ENCODE measurements at places on chromosomes 2 and 18.

- DNase-seq, result no peak
These were observed 71.3 kb downstream of the C1D start for GRCh38 chr2:67991456-67991855.

- peak; percentile 62 for DNase-seq
These were observed 29.9 kb upstream of the NT5DC4 start for GRCh38 chr2:112690853-112691401.

GRCh38 chr2:68742626-68743415 is 8.2 kb downstream of the ARHGAP25 start:
- no peak for DNase-seq

GRCh38 chr2:8260213-8260612 is 421.6 kb upstream of the ID2 start:
- DNase-seq, result no peak

DNA sequence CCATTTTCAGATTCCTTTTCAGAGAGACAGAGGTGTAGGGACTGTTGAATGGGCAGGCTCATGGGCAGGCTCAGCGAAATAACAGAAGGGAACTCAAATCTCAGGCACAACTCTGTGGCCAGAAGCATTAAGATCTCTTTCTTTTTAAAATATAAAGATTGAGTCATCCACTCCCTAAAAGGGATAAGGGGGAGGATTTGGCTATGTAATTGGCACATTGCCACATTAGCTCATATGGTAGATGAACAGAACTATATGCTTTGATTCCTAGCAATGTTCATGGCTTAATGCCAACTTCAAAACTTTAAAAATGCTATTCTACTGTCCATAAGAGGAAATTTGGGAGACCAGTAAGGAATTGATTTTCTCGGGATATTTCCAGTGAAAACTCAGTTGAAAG is 53.8 kb upstream of the SLC5A7 start:
- no peak for DNase-seq

- DNase-seq, result no peak
These were observed 887.9 kb upstream of the KLHL29 start for GRCh38 chr2:22497064-22497463.

- no peak for DNase-seq
These were observed 1.1 kb downstream of the LDLRAD4 start for GRCh38 chr18:13219593-13220159.

DNA sequence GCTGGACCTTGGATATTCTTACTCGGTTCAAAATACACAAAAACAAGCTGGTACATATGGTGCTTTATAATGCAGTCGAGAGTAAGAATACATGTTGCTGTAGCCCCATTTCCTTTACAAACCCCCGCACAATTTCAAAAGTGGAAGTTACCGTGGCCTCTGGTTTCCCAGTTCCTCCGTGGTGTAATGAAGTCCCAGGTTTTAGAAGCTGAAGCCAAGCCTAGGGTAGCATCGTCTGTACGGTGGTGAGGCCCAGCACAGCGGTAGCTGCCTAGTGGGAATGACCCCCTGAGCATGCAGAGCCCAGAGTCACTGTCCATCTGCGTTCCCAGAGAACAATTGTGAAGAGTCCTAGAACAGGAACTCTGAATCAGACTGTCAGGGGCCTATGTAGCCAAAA is 171.8 kb downstream of the ASXL3 start:
- DNase-seq, result no peak

DNA sequence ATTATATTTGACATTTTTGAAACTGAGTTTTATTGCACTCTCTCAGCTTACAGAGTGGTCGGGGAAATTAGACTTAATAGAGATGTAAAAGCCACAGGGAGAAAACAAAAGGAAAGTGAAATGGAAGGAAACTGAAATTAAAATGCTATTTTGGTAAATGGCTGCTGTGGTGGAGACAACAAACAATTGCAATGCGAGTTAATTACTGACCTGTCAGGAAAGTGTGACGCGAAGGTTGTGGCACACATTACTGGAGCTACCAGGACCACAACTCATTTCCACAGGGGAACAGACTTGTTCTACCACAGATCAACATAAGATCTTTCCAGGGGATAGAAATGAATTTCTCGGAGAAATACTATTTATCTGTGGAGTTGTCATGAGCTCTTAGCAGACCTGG is 19.5 kb downstream of the ARHGAP15 start:
- no peak for DNase-seq

DNA sequence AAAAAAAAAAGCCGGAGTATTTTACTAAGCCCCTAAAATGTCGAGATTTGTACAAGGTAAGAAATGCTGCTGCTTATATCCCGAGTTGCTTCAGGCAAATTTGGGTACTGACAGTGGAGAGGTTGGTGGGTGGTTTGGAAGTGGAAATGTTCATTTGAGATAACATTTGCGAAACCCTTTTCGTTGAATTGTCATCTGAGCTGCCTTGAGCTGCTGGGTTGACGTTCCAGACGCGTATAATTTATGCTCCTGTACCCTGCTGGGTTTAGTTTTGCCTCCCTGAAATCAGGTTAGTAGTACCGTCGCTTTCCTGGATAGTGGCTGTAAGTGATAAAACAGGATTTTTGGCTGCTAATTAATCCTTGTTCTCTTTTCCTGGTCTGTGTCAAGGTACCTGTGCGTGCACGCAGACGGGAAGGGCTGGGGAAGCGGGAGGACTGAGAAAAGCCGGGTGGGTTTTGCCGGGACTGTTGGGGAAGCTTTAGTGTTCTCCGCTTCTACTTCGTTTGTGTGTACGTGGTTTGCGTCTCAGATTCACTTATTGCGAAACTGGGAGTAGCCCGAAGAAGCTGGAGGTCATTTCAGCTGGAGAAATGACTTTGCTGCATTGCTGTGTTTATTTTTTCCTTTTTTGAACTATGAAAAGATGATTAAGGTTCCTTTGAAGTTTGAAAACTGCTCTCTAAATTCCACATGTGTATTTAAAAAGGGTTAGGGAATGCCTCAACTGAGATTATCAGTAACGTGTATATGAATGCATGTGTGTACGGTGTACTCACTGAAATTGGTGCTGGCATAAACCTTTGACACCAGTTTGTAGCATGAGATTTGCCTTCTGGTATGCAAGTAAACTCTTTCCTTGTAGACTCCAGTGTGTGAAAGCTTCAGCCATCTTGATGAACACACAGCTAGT is 709 bp downstream of the UGP2 start:
- DNase-seq, result peak; percentile 9

DNA sequence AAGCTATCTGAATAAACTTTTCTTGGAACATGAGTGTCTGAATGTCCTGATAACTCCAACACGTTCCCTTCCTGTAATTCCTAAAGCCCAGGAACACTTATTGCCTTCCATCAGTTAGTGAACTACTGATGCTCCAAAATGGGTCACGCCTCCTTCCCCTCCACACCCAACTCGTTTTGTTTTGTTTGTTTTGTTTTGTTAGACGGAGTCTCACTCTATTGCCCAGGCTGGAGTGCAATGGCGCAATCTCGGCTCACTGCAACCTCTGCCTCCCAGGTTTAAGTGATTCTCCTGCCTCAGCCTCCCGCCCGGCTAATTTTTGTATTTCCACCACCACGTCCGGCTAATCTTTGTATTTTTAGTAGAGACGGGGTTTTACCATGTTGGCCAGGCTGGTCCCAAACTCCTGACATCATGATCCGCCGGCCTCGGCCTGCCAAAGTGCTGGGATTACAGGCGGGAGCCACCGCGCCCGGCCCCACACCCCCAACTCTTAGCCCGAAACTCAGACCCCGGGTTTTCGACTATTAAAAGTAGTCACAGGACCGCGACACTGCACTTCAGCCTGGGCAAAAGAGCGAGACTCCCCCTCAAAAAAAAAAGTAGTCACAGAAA is 774 bp downstream of the IER3IP1 start:
- DNase-seq, result no peak

DNA sequence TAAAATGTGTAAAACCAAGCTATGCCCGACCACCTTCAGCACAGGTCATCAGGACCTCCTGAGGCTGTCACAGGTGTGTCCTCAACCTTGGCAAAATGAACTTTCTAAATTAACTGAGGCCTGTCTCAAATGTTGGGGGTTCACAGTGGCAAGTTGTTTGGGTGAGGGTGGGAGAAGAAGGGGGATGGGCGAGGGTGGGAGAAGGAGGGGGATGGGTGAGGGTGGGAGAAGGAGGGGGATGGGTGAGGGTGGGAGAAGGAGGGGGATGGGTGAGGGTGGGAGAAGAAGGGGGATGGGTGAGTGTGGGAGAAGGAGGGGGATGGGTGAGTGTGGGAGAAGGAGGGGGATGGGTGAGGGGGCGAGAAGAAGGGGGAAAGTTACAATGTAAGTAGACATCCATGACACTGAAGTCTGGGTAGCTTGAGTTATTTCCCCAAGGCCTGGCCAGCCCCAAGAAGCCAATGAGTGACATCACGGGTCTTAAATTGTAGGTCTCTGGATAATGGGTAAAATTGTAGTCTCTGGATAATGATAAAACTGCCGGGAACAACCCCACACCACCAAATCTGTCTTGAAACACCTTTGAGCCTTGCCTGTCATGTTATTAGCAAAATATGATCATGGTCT is 56.3 kb downstream of the TIMM21 start:
- DNase-seq, result no peak

GRCh38 chr18:59871711-59872362 is 28.0 kb upstream of the PMAIP1 start:
- DNase-seq, result no peak

GRCh38 chr2:180607514-180608049 is 372.8 kb upstream of the UBE2E3 start:
- no peak for DNase-seq

GRCh38 chr18:11147371-11147951 is 1.9 kb downstream of the PIEZO2 start:
- no peak for DNase-seq

- DNase-seq, result no peak
These were observed 37.2 kb upstream of the BIN1 start for GRCh38 chr2:127143841-127144782.

- DNase-seq, result no peak
These were observed 657.6 kb upstream of the SYT4 start for GRCh38 chr18:43934781-43935471.

- DNase-seq, result no peak
These were observed 48.7 kb downstream of the TTC39C start for GRCh38 chr18:24063121-24063731.

GRCh38 chr2:136049011-136049742 is 63.8 kb upstream of the DARS1 start:
- DNase-seq, result no peak

DNA sequence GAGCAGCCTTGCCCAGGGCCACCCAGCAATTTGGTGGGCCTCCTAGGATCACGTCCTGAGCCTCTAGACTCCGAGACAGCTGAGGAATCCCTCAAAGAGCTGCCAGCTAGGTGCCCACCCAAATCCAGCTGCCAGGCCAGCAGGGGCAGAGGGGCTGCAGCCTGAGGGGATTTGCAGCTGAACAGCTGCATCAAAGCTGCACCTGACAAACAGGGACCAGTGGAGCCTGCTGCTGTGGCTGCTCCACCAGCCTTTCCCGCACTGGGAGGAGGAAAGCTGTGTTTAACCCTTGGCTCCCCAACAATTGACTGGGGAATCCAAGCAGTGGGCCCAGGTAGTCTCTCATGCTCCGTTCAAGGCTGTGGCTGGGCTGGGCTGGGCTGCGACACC is 8.2 kb downstream of the ADRA2B start:
- DNase-seq, result no peak

- no peak for DNase-seq
These were observed 267.4 kb upstream of the NT5C1B start for GRCh38 chr2:18856765-18857164.

DNA sequence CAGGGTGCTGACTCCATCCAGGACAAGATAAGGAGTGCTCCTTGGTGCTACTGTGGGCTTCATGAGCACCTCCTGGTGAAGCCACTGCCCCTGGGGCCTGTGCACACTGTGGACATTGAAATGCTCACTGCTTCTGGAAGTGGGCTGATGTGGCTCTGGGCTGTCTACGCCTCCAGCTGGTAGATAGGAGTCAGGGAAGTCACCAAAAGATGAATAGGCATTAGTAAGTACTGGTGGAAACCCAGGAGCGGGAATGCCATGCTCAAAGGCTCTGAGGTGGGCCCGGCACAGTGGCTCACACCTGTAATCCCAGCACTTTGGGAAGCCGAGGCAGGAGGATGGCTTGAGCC is 79.2 kb upstream of the MSH2 start:
- no peak for DNase-seq

DNA sequence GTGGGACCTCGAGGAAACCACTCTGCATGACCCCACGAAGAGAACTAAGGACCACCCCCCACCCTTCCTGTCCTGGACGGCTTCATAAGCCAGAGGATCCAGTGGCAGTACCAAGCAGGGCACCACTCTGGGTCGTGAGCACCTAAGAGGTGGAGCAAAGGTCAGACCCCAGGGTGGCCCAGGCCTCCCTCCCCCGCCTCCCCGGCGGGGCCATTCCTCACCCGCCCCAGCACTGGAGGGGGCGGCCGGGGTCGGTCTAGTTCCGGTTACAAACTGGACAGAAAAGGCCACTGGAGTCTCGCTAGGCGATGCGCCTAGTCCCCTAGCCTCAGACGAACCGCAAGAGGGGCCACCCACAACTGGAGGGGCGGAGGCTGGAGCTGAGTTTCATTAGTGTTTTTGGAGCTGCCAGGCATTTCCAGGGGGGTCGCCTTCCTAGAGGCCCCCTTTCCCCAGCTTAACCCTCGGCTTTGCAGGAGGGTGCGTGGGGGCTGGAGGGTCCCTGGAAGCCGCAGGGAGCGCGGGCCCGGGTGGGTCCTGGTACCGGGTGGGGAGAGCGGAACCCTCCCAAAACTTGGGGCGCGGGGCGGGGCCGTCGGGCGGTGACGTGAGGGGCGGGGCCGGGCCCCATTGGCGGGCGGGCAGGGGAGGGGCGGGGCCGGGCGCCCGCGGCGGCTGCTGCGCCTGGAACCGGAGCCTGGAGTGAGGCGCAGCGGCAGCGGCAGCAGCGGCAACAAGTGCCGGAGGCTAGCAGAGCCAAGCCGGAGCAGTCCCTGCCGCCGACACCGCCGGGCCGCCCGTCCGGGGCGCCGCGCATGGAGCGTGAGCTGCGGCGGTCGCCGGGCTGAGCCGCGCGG is at the start of gene B3GNT2:
TSS of gene B3GNT2 (plus strand) at position 695 of the 857 bp plus-strand sequence. CDS start 26,106 bp downstream, outside the sequence.
- DNase-seq, result peak; percentile 87

DNA sequence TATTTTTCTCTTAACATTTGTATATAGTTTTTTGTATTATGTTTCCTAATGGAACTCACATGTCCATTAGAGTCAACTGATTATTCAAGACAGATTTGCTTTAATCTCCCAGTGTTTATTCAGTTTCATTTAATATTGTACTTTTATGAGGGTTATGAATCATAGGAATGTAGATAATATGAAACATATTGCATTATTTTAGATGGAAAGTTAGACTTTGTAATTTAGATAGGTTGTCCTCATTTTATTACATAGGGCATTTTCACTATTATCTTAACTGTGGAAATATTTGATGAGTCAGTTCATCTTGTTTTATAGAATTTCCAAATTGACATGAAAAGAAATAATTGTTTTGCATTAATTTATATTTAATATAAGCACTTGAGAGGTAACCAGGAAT is 240.8 kb downstream of the PLCL1 start:
- no peak for DNase-seq

Data from stimulated activated CD4-positive, alpha-beta T cell treated with anti-CD3 and anti-CD28 coated beads, Interleukin-2, amount 100 ng/mL, for 24 hours (primary cell).